Stimulated activated CD8-positive, alpha-beta memory T cell treated with anti-CD3 and anti-CD28 coated beads, Interleukin-15, amount 100 ng/mL, for 48 hours (primary cell): ENCODE measurements at places on chromosomes 11 and 22.

- DNase-seq: no peak
These were observed 24.4 kb downstream of the QSER1 start for GRCh38 chr11:32916994-32917393.

DNA sequence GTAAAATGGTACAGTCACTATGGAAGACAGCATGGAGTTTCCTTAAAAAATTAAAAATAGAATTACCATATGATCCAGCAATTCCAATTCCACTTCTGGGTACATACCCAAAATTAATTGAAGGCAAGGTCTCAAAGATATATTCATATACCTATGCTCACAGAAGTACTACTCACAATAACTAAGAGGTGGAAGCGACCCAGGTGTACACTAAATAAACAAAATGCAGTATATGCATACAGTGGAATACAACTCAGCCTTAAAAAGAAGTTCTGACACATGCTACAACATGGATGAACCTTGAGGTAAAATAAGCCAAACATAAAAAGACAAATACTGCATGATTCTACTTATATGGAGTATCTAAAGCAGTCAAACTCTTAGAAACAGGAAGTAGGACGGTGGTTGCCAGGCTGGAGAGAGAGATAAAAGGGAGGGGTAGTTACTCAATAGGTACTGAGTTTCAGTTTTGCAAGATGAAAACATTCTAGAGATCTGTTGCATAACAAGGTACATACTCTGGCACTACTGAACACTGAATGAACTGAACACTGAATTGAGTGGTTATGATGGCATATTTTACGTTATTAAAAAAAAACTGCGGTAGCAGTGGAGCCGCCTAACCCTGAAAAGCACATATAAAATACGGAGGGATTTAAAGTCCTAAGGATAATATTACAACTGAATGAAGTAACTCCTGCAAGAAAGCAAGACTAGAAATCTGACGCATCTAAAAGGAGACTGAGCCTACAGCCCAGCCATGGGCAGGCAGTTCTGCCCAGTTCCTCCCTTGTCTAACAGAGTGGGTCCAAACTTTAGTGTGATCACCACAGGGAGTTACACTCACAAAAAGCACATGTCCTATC, 12.8 kb downstream of the DGCR2 start:
- DNase-seq: peak; percentile 19

GRCh38 chr22:24465566-24465965, 29.6 kb upstream of the UPB1 start:
- DNase-seq: no peak

DNA sequence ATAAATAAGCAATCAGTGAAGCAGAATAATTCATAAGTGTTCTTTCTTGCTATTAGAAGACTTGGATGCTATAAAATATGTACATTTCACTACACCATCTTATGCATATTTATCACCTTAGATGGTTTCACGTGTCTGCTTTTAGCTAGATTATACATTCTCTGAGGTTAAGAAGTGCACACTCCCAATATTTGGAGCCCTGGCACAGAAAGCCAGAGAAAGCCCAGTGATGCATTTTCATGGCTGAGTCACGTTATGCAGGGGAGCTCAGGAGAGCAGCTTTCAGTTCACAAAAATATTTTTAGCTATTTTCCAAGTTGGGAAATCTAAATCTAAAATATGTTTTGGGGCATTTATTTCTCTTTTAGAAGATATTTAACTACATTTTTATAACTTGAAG, 5.1 kb upstream of the TP53AIP1 start:
- no peak for DNase-seq

DNA sequence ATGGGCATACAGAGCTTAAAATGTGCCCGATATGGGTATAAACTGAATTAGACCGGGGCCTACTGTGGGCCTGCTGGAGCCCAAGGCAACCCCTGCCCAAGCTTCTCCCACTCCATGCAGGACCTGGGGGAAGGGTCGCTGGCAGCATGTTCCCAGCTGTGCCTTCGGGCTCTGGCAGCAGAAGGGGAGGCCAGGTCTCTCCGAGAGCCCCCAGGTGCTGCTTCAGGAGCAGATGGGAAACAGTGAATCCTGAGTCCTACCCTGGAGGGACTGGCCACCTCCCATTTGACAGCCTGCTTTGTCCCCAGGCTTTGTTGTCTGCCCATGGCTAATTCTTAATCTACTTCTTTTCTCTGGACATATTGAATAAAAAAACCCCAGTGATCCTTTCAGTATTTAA, 315.6 kb upstream of the B3GAT1 start:
- DNase-seq: no peak

GRCh38 chr11:92269021-92269420, 44.4 kb downstream of the FAT3 start:
- no peak for DNase-seq

GRCh38 chr11:116853461-116854073, 16.1 kb upstream of the APOA1 start:
- DNase-seq: peak; percentile 50

DNA sequence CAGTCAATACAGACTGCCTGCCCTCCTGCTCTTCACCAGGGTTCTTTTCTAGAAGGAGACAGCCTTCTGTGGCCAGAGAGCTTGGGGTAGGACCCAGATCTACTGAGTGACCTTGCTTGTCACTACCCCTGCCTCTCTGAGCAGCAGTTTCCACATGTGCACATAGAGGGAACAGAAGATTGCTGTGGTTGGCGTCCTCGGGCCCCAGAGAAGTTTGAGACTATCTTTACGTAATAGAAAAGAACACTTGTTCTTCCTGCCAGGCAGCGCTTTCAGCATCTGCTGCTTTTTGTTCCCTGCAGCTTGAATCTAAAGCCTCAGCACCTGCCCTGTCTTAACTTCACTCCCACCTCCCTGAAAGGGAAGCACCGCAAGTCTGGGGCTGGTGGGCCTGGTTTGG, 1.9 kb upstream of the FKBP2 start:
- DNase-seq: no peak

DNA sequence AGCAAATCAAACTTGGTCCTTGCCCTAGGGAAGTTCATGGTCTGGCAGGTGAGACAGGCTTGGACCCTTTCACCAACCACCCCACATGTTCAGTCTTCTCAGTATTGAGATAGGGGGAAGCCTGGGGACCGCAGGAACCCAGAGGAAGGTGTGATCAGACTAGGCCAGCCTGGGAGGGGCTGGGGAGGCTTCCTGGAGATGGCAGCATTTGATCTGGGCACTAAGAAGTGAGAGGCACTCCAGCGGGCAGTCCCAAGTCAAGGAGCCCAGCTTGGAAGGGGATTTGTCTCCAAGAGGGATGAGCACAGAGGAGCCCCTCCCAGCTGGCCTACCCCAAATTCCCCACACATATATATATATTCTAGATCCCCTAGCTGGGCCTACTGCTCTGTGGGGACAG, 5.4 kb downstream of the LRRC32 start:
- DNase-seq: no peak

DNA sequence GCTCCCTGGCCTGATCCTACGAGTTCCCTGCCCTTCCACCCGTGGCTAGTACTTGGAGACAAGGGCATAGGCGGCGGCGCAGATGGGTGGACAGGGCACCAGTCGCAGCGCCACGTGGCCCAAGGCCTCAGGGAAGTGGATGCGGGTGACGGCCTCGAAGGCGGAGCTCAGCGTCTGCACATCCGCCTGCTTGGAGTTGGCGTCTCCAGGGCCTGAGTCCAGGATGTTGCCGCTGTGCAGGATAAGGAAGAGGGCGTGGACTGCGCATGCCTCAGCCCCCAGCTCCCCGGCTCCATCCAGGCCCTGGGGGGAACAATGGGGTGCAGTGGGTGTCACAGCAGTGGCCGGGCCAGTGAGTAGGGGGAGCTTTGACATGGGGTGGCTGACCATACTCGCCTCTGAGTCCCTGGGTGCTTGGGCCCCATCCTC, 6.6 kb downstream of the PITPNM1 start:
- DNase-seq: no peak

DNA sequence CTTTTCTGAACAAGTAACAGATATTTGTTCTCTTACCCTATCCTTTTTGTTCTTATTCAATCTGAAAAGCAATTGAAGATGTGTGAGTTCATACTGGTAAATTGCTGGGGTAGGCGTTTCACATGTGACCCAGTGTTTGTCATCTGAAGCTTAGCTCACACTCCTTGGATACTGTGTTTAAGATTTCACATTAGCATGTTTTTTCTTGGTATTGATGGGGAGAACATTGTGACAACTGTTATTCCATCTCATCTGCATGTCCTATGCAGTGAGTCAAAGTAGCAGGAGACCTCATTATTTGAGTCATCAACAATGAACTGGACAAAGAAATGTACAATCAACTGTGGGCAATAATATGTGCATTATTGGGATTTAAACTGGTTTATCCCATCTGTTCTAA, 691.6 kb upstream of the ANO5 start:
- no peak for DNase-seq

- no peak for DNase-seq
These were observed 28.2 kb upstream of the JAM3 start for GRCh38 chr11:134040386-134041302.

- DNase-seq: no peak
These were observed 25.4 kb downstream of the FBLN1 start for GRCh38 chr22:45528046-45528445.

GRCh38 chr22:20823264-20823663, 35.3 kb downstream of the PI4KA start:
- no peak for DNase-seq

GRCh38 chr11:98965358-98965757, 55.4 kb upstream of the CNTN5 start:
- no peak for DNase-seq

GRCh38 chr22:50189849-50190181, 4.1 kb downstream of the TRABD start:
- DNase-seq: no peak

DNA sequence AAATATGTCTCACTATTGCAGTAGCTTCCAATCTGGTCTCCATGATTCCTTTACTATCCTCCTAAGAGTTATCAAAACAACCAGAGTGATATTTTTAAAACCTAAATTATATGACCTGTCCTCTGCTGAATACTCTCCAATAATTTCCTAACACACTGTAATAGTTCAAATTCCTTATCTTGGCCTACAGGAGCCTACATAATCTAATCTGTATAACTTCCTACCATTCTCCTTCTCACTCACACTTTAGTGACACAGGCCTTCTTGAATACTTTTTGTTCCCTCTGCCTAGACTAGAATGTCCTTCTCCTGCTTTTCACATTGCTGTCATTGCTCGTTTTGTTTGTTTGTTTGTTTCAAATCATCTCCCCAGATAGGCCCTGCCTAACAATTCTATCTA, 9.4 kb downstream of the FHIP1B start:
- DNase-seq: no peak

- DNase-seq: no peak
These were observed 10.0 kb downstream of the WNT7B start for GRCh38 chr22:45966895-45967365.

DNA sequence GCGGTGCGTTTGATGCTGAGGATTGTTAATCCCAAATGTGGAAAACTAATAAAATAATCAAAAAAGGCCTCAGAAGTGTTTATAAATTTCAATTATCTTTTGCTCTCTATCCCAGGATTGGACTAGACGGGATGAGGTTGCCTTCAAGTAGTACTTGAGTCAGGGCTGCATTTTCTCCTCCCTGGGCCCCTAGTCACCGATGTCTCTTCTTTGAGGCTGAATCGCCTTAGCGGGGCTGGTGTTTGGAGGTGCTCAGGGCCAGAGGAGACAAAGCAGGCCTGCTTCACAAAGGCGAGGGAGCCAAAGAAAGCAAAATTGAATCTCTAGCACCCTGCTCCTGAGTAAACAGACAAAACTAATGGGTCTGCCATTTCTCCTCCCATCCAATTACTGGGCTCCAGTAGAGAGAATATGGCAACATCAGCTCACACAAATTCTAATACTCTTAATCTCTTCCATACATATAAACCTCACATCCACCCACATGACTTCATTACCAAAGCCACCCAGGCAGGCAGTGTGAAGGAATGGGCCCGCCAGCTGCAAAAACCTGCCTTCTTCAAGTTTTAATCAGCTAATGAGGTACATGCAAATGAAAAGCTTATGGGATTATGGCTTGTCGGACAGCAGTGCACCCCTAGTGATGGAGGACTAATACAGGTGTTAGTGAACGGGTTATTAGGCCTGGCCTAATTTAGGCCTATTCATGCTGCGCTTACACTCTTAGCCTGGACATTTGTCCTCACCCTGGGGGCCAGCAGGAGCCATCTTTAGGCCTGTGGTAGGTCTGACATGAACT, 52.7 kb upstream of the HTATIP2 start:
- DNase-seq: no peak

DNA sequence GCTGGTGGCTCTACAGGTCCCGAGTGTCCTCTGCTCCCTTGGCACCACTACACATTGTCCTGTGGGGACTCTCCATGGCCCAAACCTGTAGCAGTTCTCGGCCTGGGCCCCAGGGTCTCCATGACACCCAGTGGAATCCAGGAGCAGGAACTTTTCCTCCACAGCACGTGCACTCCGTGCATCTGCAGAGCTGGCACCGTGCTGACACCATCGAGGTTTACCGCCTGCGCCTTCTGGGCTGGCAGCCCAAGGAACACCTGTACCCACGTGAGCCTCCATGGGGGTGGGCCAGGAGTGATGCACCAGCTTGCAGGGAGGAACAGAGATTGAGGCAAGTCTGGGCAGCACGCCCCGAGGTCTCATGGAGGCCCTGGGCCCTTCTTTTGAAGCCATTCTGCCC, 25.2 kb downstream of the TSPAN32 start:
- no peak for DNase-seq

DNA sequence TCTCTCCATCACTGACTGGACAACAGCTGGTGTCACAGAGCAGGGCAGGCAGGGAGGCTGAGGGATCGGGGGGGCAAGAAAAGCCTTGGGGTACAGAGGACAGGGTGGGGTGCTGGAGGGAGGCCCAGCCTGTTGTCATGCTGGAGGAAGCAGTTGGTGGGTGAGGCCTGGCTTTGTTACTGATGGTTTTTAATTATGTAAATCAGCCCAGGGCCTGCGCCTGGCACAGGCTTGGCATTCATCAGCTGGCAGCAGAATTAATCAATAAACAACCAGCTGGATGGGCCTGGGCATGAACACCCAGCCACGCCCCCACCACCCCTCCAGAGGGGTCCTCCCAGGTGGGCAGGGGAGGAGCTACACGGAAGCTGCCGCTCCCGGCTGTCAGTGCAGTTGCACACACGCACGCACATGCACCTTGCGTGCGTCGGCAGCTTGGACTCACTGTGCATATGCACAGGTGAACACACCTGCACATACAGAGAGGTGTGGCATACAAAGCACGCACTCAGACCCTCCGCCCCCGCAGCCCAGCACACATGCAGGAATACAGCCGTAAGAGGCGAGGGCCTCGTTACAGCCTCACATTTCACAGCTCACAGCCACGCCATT, 21.3 kb upstream of the ELFN2 start:
- DNase-seq: no peak

DNA sequence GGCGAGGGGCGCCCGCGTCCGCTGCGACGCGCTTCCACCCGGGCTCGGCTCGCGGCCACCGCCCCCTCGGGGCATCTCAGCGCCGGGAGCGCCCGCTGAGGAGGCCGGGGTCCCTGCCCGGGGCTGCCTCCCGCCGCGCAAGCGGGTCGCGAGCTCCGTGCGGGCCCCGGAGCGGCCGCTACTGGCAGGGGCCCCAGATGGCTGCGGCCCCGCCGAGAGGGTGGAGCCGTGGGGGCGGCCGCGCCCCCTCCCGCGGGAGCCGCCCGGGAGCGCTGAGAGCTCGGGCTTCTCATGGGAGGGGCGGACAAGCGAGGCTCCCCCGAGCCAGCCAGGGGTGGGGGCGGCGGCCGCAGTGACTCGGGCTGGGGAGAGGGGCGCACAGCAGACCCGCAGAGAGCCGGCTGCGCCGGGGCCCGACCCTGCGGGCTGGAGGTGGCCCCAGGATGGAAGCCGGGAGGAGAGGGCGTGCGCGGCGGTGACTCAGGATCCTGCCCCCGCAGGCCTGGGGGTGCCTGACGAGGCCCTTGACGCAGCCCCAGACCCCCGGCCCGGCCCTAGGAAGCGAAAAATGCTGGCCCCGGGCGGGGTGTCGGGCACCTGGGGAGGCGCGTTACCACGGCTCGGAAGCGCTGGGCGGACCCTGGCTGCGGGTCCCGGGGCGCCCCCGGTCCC, 603 bp upstream of the ZFTA start:
- DNase-seq: no peak
